ENCODE measurements at places on chromosomes 11 and 22.

- DNase-seq, result no peak
These were observed 15.5 kb upstream of the ST3GAL4 start for GRCh38 chr11:126339863-126340434.

GRCh38 chr11:24514219-24514594, 17.4 kb downstream of the LUZP2 start:
- no peak for DNase-seq

GRCh38 chr22:31898926-31899325, 45.4 kb upstream of the YWHAH start:
- no peak for DNase-seq

DNA sequence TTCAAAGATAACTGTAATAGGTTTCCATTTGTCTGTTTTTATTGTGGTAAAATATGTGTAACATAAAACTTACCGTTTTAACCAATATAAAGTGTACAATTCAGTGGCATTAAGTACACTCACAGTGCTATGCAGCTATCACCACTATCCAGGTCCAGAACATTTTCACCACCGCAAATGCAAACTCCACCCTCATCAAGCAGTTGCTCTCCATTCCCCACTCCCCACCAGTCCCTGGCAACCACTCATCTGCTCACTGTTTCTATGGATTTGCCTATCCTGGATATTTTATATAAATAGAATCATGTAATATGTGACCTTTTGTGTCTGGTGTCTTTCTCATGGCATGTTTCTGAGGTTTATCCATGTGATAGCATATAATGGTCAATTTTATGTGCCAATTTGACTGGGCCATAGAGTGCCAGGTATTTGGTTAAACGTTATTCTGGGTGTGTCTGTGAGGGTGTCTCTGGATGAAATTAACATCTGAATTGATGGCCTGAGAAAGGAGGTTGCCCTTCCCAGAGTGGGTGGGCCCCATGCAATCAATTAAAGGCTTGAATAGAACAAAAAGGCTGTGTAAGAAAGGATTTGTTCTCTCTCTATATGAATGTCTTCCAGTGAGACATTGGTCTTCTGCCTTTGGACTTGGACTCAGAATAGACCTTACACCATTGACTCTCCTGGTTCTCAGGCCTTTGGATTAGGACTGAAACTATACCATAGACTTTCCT, 17.2 kb upstream of the SMCO4 start:
- no peak for DNase-seq

DNA sequence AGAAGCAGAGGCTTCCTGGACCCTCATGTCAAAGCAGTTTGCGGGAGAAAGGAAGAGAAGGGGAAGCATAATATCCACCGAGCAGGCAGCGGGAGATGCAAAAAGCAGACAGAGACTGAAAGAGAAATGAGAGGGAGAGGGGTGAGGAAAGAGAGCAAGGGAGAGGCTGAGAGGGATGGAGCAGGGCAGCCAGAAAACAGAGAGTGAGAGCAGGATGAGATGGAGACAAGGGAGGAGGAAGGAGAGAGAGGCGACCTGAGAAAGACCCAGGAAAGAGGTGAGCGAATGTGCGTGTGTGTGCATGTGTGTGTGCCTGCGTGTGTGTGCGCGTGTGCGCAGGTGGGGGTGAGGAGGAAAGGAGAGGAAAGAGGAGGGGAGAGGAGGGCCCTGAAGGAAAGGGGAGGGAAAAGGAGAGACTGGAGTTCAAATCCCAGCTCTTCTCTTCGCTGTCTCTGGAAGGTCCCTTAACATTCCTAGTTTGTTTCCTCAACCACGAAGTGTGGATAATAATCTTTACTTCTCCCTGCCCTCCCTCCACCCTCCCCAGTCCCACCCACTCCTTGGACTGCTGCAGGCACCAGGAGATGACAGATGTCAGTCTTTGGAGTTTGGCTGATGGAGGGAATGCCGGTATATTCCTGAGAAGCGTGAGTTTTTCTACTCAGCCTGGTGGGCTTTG, 67.9 kb downstream of the ISX start:
- DNase-seq, result no peak

- no peak for DNase-seq
These were observed 253.1 kb downstream of the TTC28 start for GRCh38 chr22:28426346-28427132.

DNA sequence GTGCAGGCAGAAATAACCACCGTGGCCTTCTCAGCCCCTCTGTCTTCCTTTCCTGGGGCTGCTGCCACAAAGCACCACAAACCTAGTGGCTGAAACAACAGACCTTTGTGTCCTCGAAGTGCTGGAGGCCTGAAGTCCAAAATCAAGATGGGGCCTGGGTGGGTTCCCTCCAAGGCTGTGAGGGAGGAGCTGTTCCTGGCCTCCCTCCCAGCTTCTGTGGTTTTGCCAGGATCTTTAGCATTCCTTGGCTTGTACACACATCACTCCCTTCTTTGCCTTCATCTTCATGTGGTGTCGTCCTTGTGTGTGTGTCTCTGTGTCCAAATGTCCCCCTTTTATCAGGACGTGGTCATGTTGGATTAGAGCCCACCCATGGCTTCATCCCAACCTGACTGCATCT, 29.0 kb upstream of the PARVG start:
- no peak for DNase-seq

DNA sequence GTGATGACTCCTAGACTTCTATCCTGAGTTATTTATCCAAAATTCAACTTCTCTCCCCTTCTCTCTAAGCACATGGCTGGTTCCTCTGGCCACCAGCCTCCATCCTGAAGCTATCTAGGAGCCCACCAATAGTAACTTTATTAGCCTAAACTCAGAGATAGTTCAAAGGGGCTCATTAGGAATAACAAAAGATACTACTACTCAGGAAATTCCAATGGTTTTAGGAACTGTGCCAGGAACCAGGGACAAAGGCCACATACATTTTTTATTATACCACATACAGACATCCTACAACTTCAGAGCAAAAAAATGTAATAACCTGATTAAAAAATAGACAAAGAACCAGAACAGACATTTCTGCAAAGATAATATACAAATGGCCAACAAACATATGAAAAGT, 27.9 kb downstream of the SLC25A17 start:
- no peak for DNase-seq

DNA sequence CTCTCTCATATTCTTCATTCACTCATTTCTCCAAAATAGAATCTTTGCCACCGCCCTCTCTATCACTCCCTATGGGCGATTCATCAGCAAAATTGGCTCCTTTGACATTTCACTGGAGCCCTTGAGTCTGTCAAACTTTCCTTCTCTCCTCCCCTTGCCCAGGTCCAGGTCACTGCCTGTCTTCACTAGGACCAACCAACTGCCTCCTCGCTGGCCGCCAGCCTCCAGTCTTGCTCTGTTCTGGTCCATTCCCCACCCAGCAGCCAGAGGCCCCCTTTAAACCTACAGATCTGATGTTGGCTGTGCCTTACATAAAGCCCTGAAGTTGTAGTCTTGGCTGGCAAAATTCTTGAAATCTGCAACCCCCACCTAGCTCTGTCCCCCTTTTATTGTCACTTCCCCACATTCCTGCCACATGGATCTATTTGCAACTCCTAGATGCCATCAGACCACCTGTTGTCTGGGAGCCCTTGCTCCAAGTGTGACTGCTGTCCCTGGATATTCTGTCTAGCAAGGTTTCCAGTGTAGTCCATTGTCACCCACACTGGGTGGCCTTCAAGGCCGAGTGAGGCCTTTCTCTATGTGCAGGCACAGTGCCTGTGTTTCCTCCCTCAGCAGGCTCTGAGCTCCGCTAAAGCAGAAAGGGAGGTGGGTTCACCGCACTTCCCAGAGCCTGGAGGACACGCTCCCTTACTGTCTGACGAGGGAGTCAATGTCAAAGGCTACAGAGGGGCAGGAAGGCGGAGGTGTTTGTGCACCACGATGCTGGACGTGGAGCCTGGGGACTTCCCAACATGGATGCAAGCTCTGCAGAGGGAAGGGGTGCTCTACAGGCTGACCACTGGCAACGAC, 25.5 kb downstream of the MYEOV start:
- no peak for DNase-seq

GRCh38 chr11:121538054-121538453, 85.3 kb upstream of the SORL1-AS1 start:
- no peak for DNase-seq

DNA sequence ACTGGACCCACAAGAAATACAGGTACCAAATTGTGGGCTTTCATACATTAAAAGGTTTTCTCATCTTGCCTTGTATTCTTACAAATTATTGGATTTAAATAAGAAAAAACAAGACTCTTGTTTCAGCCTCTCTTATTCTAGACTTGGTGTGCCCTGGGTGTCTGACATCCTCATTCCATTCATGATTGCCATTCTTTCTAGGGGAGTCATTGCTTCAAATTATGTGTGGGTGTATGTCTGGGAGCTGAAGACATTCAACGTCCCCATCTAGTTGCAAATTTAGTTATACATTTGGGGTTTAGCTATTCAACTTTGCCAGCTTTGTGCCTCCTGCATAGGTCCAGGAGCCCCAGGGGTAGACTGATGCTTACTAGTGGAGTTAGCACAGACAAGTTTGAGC, 18.1 kb downstream of the MAML2 start:
- peak; percentile 61 for DNase-seq

- DNase-seq, result no peak
These were observed 7.8 kb downstream of the ELFN2 start for GRCh38 chr22:37419370-37419968.
